ENCODE measurements at places on chromosomes 16 and 17. TPM values are rescaled to one million over a fixed set of nuclear protein-coding genes. Genes with fewer than 3 reads are reported as not detected.

KCNG4 gene
- not detected for total RNA-seq

TBC1D3K gene
- total RNA-seq = not detected

CCL14 gene
- total RNA-seq = not detected

GPR142 gene
- total RNA-seq = not detected

RNF157 gene
- total RNA-seq = 5.8 TPM

IRX6 gene
- not detected for total RNA-seq

RCVRN gene
- 0.36 TPM for total RNA-seq

TVP23C gene
- total RNA-seq = 7.3 TPM

TAC4 gene
- total RNA-seq = not detected

GP1BA gene
- not detected for total RNA-seq

PRSS8 gene
- not detected for total RNA-seq

NUDT7 gene
- 13.8 TPM for total RNA-seq

PLXDC1 gene
- total RNA-seq = 1.4 TPM

EVI2A gene
- total RNA-seq = 16.6 TPM

TBC1D3 gene
- total RNA-seq = not detected

RHBDF2 gene
- 22.6 TPM for total RNA-seq

VTN gene
- 0.60 TPM for total RNA-seq

SLC22A31 gene
- not detected for total RNA-seq

FBXW10B gene
- total RNA-seq = 1.1 TPM

All from RPMI7951 (cell line).